Type B pancreatic cell (in vitro differentiated cells): ENCODE measurements at places on chromosomes 5 and 9.

GRCh38 chr5:149448831-149449714 is 70.0 kb upstream of the IL17B start:
- no peak for DNase-seq

DNA sequence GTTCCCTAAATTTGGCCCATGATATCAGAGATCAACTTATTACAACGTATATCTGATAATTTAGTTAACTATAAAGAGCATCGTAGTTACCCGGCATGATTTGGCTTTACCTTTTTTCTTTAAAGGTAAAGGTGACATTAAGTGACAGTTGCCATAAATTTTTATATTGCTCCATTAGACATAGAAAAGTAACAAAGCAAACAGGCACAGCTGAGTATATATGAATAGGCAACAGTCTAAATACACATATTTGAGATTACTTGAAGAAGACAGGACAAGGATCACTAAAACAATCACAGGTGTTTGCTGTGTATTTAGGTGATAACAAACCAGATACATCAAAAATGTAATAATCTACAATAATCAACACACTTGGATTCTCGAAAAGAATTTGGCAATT is 34.8 kb downstream of the RFX3 start:
- no peak for DNase-seq

- no peak for DNase-seq
Measured at GRCh38 chr5:28710360-28710759, 1672.0 kb upstream of the CDH9 start.

DNA sequence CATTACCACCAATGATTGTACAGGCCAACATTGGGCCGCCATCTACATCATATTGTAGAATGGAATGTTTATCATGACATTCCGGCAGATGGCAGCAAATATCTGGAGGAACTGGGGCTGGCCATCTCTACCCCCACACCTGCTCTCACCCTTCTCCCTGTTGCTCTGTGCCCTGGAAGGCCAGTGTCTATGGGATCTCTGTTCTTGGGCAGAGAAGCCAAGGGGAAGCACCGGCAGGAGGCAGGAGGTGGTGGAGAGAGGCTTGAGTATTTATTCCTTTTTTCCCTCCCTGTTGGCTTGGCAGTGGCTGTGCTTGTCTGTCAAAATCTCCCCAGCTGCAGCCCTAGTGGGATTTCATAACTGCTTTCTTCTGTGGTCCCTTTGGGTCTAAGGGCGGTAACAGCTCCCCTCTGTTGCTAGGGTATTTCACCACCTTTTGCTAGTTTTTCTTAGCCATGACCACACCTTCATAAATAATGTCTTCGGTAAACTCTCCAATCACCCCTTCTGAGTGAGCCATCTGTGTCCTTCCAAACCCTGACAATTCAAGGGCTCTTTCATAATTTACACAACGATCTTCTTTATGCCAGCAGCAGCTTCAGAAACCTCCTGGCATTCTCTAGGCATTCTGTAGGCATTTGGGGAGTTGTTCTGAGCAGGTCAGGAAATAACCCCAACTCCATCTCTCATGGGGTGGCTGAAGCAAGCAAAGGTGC is 225.8 kb downstream of the MELK start:
- no peak for DNase-seq
